ENCODE measurements at places on chromosomes 6 and 20. TPM values are rescaled to one million over a fixed set of nuclear protein-coding genes. Genes with fewer than 3 reads are reported as not detected.

GRCh38 chr6:84428300-84428907 lies 201.0 kb upstream of the CEP162 start:
- peak; percentile 11 for DNase-seq

DNA sequence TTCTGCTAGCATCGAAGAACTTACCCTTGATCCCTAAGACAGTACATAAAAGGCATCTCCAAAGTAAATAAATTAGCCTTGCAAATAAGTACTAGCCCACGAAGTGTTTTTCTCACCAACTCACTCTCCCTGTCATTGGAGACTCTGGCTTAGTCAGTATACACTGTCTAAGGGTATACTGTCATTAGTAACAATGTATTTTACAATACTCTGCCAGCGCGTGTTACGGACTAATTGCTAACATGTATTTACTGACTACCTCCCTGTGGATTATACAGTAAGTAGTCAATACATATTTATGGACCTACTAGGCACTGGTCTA lies 72.1 kb downstream of the NFATC2 start:
- no peak for DNase-seq

GRCh38 chr6:14598017-14598864 lies 480.7 kb downstream of the CD83 start:
- no peak for DNase-seq

DNA sequence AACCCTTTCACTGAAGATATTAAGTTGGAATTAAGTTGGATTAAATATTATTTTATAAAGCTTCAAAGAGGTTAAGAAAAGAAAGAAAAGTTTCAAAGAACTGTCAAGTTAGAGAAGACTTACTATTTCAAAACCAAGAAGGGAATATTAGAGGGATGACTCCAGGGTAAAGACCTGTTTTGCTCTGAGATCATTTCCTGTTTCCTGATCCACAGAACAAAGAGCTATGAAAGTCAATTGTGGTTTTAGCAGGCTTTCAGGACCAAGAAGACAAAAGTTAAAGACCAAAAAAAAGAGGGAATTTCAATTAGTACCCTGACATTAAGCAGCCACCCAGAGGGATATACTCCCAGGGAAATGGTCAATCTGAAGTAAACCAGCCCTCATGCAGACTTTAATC lies 19.4 kb downstream of the ESF1 start:
- no peak for DNase-seq

DNA sequence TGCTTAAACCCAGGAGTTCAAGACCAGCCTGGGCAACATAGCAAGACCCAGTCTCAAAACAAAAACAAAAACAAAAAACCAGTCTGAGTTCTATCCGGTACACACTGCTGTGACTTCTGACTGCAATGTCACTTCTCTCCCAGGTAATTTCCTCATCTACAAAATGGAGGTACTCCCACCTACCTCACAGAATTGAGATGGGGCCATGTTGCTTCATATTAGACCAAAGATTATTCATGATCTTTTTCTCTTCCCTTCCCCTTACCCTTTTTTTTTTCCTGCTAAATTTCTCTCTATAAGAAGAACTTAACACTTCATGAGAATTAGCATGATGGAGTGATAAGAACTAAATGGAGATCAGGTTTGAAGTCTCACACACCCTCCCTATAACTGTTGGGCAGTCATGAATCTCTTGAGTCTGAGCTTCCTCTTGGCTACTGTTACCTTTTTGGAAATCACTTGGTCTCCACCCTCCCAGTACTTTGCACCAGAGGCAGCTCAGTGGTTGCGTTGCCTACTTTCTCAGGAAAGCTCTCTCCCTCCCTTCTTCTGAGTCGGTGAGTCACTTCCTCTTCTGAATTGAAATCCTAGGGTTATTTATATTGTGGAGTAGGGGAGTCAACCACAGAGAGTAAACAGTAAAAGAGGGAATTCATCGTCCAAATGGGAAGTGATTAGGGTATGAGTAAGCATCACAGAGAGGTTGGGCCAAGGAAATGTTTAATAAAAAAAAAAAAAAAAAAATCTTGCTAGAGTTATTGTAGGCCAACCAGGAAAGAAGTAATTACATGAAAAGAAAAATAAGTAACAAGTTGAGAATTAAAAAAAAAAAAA lies 59.9 kb upstream of the MAP7 start:
- peak; percentile 97 for DNase-seq

GRCh38 chr6:107716688-107717089 lies 107.4 kb downstream of the SCML4 start:
- DNase-seq: peak; percentile 79

DNA sequence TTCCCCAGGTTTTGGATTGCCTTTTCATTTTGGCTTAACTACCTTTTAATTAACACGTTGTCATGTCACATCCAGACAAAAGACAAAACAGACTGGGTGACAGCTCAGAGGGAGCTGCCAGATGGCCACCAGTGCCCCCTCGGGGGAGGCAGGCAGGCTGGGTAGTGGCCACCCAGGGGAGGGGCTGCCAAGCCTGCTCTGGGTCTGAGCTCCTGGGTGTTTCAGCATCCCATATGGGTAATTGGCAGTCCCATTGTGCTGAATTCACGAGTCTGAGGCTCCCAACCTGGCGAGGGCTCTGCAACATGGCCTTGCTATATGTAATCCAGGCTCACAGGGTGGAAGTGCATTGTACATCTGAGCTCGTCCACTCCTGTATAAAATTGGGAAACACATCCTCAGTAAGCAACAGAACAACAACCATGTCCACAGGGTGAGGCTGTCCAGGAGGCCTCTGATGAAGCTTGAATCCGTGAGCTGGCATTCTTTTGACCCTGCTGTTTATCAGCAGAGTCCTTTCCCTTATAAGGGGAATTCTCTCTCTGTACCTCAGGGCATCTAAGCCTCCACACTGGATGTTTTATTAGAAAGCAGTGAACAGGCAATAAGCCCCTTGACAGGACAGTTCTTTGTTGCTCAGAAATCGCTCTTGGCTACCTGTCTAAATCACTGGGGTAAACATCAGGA lies 111.7 kb upstream of the SLC22A23 start:
- no peak for DNase-seq

- DNase-seq: no peak
These were observed 1110.3 kb upstream of the MAP3K7 start for GRCh38 chr6:91697010-91697695.

GRCh38 chr20:61753987-61754956 lies 311.4 kb downstream of the TAF4 start:
- DNase-seq: no peak

DNA sequence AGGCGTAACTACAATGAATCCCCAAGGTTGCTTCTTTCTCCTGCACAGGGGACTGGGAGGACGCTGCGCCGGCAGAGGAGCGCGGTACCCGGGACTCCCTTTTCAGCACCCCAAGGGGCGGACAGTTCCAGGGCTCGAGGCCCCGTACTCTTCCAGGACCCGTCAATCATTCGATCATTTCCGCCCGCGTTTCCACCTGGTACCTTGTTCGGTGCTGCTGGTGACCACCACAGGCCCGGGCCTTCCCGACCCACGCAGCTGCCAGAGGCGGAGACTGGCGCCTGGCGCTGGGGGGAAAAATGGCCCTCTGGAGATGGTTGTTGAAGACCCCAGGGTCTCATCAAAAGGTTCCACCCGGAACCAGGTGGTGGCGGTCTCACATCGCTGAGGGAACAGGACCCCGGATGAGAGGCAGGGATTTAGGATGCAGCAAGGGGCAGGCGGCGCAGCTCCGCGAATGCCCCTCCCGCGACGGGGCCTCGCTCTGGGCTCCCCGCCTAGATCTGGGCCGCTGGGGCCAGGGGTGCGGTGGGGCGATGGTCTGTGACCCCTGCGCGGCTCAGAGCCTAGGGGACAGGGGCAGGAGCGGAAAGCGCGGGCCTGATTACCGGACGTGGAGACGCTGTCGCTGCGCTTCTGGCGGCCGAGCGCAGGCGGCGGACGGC lies 744 bp downstream of the VSX1 start:
- DNase-seq: no peak

DNA sequence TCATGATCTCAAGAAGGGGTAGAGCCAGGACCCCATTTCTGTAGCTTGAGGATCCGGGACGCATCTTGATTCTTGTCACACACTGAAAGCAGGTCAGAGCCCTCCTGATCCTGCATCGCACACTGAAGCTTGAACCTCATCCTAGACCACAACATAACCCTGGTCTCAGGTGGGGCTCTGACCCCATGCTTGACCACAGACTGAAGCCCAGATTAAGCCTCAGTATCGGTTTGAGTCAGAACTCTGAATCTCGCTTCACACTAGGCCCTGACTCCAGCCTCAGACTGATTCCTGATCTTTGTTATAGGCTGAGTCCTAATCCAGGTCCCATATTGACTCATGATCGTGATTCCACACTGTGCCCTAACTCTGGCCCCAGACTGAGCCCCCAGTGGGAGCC lies 8.5 kb upstream of the RSPO4 start:
- no peak for DNase-seq

GRCh38 chr6:89932245-89932802 lies 38.1 kb downstream of the GJA10 start:
- DNase-seq: no peak

The POU3F2 gene
- 0.14 TPM for total RNA-seq

The FRS3 gene
- 0.66 TPM for total RNA-seq

The HLA-B gene
- 677 TPM for total RNA-seq

The MYBL2 gene
- 40.8 TPM for total RNA-seq

The ALDH8A1 gene
- total RNA-seq: not detected

The MOG gene
- total RNA-seq: not detected

All from H4 (cell line).